Osteoblast (primary cell): ENCODE measurements at places on chromosomes 3 and 15.

DNA sequence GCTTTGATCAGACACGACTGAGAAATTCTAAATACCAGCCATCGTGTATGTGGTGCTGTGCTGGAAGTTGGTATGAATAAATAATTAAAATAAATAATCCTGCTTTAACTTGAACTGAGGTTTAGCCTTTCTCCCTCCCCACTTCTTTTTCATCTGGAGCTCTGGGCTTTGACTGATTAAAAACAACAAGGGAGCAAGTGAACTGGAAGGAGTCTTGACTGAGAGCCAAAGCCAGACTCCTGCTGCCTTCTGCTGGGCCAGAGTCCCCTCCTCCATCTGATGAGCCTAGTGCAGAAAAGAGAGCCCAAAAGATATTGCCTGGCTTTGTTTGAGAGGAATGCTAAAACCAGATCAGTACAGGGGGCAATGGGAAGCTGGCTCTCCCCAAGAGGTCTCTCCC is 96.0 kb downstream of the CCNL1 start:
- DNase-seq, result no peak

- DNase-seq, result no peak
Measured at GRCh38 chr3:23671851-23672589, 133.7 kb upstream of the UBE2E1 start.

GRCh38 chr3:132435224-132435910 is 18.1 kb downstream of the DNAJC13 start:
- DNase-seq, result no peak

GRCh38 chr3:157605356-157605755 is 102.1 kb upstream of the VEPH1 start:
- DNase-seq, result no peak

DNA sequence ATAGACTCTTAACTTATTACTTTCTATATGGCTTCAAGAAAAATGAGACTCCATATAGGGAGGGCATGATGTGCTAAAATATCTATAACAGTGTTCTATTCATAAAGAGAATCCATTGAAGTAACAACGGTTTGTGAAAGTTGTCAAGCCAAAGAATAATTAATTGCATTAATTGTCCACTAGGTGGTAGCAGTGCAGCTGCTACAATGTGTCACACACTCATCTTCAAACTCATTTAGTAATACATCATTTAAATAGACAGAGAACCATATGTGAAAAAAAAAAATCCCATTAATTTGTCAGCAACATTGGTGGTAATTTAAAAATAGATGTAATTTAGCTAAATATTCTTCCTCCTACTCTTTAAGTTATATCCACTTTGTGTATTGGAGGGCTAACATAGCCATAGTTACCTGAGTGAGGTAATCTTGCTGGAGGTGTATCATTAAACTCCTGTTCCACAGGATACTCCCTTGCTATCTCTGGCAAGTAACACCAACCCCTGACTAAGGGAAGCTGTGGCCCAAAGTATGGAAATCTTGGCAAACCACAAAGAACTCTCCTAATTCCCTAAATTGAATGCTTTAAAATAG is 3.7 kb upstream of the CPA3 start:
- no peak for DNase-seq
